GM06990 (cell line): ENCODE measurements at places on chromosomes 4 and X.

GRCh38 chr4:11904117-11904535 lies 475.4 kb upstream of the HS3ST1 start:
- no peak for DNase-seq

GRCh38 chrX:3806630-3807029 lies 93.2 kb upstream of the PRKX start:
- no peak for DNase-seq

GRCh38 chrX:22323541-22323940 lies 50.8 kb downstream of the CBLL2 start:
- DNase-seq: no peak

GRCh38 chrX:77564823-77565222 lies 117.6 kb downstream of the FGF16 start:
- DNase-seq: no peak

GRCh38 chr4:15413623-15414019 lies 14.2 kb upstream of the C1QTNF7 start:
- no peak for DNase-seq

DNA sequence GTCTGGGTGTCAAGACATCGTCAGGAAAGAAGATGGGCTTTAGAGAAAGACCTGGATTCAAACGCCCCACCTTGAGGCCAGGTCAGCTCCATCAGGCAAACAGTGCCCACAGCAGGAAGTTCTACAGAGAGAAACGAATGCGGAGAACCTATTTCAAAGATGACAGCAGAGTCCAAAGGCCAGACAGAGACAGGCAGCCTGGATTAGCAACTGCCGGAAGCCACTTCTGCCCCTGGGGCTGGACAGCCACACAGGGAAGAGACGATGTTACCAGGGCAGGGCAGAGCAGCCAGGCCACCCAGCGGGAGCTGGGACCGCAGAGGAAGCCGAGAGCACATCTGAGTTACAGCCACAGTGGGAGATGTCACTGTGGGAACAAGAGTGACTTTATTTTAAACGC lies 1.2 kb downstream of the C4orf50 start:
- DNase-seq: no peak

DNA sequence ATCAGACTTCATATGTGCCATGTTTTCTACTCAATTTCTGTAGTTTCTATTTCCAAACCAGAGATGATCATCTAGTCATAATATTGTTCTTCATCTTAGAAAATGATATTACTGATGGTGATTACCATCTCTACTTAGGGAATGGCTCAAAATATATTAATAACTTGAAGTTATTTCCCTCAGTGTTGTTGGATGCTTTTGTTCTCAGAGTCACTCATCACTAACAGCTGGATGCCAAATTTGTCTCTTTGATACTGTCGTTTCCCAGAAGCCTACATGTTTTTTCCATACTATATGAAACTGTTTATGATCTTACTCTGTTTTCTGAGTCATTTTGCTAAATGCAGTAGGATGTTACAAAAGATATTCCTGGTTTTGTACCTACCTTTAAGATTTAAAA lies 8.9 kb downstream of the PGAM4 start:
- no peak for DNase-seq

- DNase-seq: no peak
Measured at GRCh38 chr4:172815499-172816164, 353.0 kb upstream of the GALNT7 start.

GRCh38 chr4:165381821-165382373 lies 3.1 kb downstream of the CPE start:
- no peak for DNase-seq

DNA sequence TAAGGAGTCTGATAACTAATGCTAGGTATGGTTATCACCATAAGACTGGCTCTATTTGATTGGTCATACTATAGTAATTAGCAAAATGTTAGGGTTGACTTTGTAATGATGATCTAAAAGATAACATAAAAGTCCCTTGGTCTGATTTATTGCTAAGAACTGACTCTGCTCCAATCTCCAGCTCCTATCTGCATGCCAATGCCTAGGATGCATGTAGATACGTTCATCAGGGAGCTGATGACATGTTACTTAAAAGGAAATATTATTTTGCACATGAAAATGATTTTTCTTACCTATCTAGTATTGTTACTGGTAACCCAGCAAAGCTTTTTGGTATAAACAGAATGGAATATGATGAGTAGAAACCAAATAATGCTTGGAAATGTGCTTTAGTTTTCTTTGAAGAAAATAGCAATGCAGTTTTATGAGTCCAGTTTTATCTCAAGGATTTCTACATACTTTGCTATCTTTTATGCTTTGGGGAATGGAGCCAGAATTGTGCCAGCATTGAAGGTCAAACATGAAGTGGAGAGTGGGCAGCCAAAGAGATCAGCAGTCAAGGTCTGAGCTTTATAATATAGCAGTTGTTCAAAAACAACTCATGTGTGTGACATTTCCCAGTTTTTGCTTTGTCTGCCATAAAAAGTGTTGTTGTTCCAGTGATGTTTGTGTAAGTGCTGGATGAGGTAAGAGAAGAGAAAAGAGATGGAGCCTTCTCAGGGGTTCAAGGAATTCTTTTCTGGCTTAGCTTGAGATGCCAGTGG lies 121.0 kb downstream of the ARHGAP24 start:
- DNase-seq: no peak

GRCh38 chr4:156968479-156968984 lies 3.1 kb downstream of the PDGFC start:
- no peak for DNase-seq

DNA sequence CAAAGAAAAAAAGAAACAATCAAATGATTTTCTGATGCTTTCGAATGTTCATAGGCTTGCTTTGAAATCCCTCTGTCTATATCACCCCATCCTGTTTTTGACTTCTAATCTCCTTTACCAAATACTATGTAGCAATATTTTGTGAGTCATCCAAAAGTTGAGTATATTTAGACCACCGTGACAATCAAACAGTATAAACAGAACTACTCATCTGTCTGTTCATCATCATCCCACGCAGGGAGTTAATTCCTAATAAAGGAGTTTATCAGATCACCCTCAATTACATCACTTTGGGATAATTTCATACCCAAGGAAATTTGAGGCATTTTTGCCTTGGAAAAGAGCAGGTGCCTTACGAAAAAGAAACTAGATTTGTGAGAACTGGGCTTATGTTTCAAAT lies 212.9 kb downstream of the CBR4 start:
- DNase-seq: no peak

GRCh38 chrX:100645106-100645505 lies 1.1 kb downstream of the SRPX2 start:
- no peak for DNase-seq

DNA sequence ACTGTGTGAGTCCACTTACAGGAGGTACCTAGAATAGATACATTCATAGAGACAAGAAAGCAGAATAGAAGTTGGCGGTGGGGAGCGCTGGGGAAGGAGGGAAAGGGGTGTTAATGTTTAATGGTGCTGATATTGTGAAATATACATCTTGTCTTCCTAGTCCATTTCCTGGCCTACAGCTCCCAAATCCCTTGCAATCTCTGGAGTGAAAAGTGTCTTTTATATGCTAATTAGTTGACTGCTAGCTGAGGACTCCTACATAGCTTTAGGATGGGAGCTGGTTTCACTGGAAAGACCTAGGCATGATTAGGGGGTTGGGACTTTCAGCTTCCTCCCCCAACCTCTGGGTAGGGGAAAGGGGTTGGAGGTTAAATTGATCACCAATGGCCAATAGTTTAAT lies 36.0 kb downstream of the FUNDC1 start:
- no peak for DNase-seq

GRCh38 chrX:19627081-19627480 lies 111.8 kb upstream of the MAP3K15 start:
- no peak for DNase-seq

- no peak for DNase-seq
Measured at GRCh38 chr4:165872461-165873297, at the start of gene TLL1. TSS of gene TLL1 (plus strand) at chr4:165873237. CDS start at chr4:165873905, 668 bp downstream.

DNA sequence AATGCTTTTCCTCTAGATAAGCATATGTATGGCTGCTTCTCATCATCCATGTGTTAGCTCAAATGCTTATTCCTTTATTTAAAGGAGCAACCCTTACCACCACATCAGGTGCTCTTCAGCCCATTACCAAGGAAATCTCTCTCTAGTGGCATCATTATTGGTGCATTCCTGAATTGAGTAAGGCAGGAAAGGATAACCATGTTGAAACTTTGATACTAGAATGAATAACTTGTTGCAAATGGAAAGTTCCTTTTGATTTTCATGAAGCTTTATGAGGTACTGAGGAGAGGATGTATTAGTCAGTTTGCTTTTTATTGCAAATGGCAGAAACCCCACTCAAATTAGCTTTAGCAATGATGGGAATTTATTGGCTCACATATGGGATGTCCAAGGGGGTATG lies 212.3 kb upstream of the FGF13 start:
- DNase-seq: no peak

GRCh38 chr4:70544279-70544868 lies 26.0 kb downstream of the AMTN start:
- no peak for DNase-seq

DNA sequence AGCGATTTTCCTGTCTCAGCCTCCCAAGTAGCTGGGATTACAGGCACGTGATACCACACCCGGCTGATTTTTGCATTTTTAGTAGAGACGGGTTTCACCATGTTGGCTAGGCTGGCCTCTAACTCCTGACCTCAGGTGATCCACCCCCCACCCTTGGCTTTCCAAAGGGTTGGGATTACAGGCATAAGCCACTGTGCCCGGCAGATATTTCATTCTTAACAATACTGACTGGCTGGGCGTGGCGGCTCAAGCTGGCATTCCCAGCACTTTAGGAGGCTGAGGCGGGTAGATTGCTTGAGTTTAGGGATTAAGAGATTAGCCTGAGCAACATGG lies 1.3 kb downstream of the PQBP1 start:
- DNase-seq: no peak

GRCh38 chr4:163611784-163612445 lies 117.4 kb downstream of the TMA16 start:
- DNase-seq: no peak

DNA sequence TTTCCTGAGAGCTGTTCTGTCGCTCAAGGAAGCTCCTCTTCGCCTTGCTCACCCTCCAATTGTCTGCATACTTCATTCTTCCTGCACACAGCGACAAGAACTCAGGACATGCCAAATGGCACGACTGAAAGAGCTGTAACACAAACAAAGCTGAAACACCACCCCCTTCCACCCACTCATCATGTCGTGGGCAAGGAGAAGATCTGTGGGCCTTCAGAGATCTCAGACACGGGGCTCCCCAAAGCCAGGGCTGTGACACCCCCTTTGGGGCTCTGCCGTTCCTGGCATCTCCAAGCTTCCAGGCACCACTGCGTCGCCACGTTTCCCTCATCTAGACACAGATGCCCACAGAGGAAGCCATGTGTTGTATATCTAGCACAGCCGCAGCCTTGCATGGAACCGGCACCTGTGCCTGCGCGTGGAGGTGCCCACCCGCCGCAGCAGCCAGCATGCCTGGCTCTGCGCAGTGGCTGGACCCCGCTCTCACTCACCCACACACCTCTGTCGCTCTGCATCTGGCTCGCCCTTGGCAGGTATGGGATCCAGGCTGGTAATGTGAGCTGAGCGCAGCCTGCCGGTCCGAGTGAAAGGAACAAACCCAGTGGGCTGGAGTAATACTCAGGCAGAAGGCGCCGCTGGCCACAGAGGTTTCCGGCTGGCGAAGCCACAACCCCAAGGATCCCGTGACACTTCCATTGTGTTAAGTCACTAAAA lies 676.4 kb upstream of the INTU start:
- DNase-seq: no peak

GRCh38 chrX:39731735-39732134 lies 366.0 kb downstream of the BCOR start:
- no peak for DNase-seq

- no peak for DNase-seq
Measured at GRCh38 chrX:105299286-105299685, 78.8 kb upstream of the TEX13A start.

GRCh38 chr4:183099537-183100297 lies 660 bp downstream of the WWC2 start:
- DNase-seq: no peak

DNA sequence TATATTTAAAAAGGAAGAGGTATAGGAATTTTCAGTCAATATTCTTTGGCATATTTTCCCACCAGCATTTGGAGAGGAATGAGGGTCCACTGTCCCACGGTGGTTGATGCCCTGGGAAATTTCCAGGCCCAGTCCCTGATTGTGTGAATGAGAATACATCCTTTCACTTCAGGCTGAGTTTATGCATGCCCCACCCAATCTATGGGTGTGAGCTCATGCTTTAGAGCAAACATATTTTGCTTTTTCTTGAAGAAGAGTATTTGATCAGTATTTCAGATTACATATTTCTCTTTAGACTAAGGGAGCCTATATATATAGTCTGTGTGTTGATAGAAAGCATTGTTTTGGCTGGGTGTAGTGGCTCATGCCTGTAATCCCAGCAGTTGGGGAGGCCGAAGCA lies 77.2 kb downstream of the REPS2 start:
- no peak for DNase-seq

DNA sequence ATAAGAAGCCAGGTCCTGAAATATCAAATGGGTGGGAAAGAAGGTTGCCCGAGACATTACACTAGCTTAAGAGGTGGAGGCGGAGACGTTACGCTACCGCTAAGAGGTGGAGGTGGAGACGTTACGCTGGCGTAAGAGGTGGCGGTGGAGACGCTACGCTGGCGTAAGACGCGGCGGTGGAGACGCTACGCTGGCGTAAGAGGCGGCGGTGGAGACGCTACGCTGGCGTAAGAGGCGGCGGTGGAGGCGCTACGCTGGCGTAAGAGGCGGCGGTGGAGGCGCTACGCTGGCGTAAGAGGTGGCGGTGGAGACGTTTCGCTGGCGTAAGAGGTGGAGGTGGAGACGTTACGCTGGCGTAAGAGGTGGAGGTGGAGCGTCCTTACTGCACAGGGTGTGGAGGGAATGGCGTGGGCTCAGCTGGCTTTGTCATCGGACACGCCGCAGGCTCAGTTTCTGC lies 12.8 kb downstream of the CYP4V2 start:
- DNase-seq: peak; percentile 72

DNA sequence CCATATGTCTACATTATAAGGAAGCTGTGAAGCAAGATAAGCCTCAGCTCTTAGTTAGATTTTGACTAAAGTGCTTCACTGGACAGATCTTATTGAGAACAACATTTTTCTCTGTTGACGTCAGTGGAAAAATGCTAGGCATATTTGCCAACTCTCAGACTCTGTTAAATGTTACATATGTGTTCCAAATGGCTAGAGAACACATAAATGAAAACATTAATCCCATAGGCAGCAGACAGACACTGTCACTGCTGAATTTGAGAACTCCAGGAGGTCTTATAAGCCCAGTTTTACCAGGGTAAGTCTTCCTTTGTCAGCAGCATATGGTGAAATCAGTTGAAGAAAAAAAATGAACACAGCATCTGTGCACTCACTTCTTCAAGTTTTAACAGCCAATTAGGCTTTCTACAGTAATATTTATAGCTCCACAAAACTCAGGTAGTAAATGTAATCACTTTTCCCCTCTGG lies 186.9 kb downstream of the CAMK2D start:
- DNase-seq: no peak
